Adrenal gland (tissue), 19 donors: ENCODE measurements at places on chromosomes 5 and 9. TPM values are rescaled to one million over a fixed set of nuclear protein-coding genes. Genes with fewer than 3 reads are reported as not detected.

DNA sequence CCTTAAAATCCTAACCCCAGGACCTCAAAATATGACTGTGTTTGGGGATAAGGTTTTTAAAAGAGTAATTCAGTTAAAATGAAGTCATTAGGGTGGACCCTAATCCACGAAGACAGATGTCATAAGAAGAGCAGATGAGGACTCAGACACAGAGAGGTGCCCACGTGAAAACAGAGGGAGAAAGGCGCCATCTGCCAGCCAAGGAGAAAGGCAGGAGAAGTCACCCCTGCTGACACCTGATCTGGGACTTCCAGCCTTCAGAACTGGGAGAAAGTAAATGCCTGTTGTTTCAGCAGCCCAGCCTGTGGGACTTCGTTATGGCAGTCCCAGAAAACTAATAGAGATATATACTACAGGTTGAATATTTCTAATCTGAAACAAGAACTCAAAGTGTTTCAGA is 67.4 kb downstream of the ROR2 start:
- no peak for DNase-seq

DNA sequence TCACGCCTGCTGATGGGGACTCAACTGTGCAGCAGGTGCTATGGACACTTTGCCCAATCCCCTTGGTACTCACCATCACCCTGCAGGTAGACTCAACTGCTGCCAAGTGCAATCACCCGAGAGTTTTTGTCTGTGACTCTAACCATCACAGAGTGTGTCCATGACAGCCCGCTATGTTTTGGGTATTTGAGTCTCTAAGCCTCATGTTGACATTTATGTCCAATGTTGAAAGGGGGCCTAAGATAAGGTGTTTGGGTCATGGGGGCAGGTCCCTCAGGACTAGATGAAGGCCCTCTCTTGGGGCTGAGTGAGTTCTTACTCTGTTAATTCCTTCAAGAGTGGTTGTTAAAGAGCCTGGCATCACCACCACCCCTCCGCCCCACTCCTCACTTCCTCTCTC is 44.1 kb upstream of the GABRP start:
- DNase-seq = no peak

- no peak for DNase-seq
Observed at GRCh38 chr9:137474271-137474670, 15.1 kb upstream of the NSMF start.

DNA sequence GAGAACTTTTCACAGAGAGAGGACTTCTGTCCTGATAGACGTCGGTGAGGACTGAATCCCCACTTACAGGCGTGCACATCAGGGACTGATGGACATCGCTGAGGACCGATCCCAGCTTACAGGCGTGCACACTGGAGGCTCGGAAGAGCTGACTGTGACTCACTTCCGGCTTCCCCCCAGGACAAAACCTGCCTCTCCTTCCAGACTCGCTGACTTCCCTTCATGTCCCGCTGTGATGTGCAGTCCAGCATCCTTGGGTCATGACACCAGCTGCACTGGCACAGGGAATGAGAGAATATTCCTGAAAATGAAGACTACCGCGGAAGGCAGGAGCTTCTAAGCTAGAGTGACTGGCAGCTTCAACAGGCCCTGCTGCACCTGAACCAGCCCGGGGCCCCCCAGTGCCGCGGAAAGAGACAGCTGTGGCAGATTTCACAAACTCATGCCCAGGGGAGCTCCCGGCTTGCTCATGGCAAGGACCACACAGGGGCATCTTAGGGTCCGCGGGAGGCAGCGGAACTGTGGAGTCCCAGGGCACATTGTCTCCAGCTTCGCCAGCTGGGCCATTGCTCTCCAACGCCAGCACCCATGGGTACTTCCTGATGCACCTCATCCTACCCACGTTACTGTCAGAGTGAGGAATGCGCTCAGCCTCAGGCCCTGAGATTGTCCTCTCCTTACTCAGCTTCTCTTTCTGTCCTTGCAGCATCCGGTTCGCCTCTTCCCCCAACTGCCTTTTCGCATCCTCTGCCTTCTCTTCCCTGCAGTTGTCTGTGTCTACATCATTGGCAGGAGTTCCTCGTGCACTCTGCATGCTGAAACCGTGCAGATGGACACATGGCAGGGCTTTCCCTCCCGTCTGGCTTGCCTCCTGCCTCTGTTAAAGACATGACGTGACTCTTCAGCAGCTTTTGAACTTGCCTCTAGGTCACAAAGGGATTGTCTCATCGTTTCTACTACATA is 29.5 kb downstream of the SURF6 start:
- DNase-seq = no peak

- no peak for DNase-seq
Observed at GRCh38 chr9:112753725-112754124, 3.2 kb downstream of the SNX30 start.

DNA sequence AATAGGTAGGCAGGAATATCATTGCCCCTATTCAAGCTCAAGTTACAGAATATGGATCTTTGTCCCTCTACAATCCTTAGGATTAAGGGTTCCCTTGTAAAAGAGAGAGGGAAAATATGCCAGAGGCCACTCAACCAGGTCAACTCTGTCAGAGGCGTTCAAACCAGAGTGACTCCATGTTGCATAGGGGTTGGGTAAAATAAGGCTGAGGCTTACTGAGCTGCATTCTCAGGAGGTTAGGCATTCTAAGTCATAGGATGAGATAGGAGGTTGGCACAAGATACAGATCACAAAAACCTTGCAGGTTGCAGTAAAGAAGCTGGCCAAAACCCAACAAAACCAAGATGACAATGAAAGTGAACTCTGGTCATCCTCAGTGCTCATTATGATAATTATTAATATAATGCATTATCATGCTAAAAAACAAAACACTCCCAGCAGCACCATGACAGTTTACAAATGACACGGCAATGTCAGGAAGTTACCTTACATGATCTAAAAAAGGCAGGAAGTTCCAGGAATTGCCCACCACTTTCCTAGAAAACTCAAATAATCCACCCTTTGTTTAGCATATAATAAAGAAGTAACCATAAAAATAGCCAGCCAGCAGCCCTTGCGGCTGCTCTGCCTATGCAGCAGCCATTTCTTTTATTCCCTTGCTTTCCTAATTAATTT is 64.8 kb downstream of the ERP44 start:
- DNase-seq = no peak

- no peak for DNase-seq
Observed at GRCh38 chr9:109423877-109424276, 74.2 kb downstream of the PTPN3 start.

NEUROG1 gene
- not detected for total RNA-seq

WNK2 gene
- total RNA-seq = 5.6 TPM

RPP25L gene
- 40.9 TPM for total RNA-seq

PDZD2 gene
- total RNA-seq = 10.3 TPM
